ENCODE measurements at places on chromosomes 7 and 10. TPM values are rescaled to one million over a fixed set of nuclear protein-coding genes. Genes with fewer than 3 reads are reported as not detected.
A peak's percentile ranks its signal among the peaks of the same experiment; 100 is the strongest.

- DNase-seq = no peak
Measured at GRCh38 chr7:70659263-70659662, 472.7 kb upstream of the GALNT17 start.

GRCh38 chr7:18063149-18063901 lies 35.7 kb upstream of the PRPS1L1 start:
- no peak for DNase-seq

DNA sequence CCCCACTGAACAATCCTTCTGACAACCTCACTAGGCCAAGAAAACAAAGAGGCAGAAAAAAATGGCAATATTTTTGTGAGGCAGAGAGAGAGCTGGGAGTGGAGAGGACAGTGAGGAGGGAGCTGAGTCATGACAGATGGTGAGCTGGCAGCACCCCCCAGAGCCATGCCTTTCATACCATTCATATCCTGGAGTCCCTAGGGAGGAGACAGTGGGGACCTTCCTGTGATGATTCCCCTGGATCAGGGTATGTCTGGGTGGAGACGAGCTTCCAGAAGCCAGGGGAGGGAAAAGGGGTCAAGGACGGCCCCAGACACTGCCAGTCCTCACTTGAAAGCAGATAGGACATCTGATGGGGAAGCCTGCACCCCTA lies 160.5 kb downstream of the ADAM12 start:
- no peak for DNase-seq

DNA sequence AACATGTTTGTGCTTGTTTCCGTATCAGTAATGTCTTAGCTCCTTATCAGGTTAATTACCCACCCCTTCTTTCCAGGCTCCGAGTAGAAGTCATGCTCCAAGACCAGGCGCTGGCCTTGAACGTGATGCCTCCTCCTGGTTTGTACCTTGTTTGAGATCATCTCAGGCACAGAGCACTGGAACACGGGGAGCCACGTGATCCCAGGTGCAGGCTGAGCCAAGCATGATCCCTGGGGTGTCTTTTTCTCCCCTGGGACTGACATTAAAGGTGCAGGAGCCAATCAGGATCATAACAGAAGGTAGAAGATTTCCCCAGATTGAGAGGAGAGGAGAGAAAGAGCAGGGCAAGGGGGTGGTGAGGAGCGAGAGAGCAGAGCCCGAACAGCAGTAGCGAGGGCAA lies 626.1 kb upstream of the GALNT17 start:
- no peak for DNase-seq

- DNase-seq = no peak
Measured at GRCh38 chr7:1646391-1646790, 23.7 kb upstream of the ELFN1 start.

DNA sequence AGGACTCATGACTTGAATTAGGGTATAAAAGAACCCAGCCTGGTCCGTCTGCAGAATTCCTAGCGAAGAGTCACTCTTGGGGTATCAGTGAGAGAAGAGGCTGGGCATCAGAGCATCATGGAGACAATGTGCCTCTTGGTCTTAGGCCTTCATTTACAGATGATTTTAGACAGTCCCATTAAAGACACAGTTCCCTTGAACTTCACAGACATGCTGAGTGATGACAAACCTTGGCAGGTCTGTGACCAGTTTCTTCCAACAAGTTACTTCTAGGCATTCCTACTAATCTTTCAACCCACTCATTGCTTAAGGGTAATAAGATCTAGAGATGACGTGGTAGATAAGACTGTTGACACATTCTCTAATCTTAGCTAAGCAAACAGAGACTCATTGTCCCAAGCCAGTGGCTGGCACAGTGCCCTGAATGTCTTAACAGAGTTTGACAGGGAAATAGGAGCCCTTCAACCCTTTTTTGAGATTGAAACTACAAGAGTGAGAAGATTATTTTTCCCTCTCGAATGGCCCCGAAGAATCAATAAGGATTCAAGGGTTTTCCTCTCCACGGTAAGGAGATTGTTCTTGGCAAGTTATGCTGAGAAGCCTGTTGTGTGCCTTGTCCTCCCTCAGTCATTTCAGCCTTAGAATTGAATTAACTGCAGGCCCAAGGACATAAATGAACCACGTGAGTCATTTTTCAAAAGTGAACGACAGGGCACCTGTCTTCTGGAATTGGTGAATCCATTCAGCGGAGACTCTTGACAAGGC lies 281.1 kb downstream of the CCDC3 start:
- DNase-seq = peak; percentile 85

- no peak for DNase-seq
Measured at GRCh38 chr7:22561895-22562593, 62.1 kb upstream of the STEAP1B start.

DNA sequence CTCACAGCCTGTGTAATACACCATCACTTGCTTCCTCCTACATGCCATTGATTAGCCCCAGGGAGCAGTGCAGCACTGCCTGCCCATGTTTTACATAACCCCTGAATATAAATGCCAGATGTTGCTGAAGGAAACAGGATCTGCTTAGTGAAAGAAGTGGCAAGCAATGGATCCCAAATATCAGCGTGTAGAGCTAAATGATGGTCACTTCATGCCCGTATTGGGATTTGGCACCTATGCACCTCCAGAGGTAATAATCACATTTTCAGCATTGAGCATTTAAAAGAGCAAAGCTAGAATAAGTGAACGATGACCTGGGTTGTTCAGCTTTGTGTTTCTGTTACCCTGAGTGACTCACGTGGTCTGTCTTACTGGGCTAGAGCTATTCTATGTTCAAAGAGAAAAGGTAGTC lies at the start of gene AKR1C4:
AKR1C4 (plus strand) TSS at position 136 of the 412 bp plus-strand sequence; CDS start at position 167, 31 bp downstream.
- no peak for DNase-seq

GRCh38 chr10:33422471-33423153 lies 88.1 kb upstream of the NRP1 start:
- DNase-seq = no peak

DNA sequence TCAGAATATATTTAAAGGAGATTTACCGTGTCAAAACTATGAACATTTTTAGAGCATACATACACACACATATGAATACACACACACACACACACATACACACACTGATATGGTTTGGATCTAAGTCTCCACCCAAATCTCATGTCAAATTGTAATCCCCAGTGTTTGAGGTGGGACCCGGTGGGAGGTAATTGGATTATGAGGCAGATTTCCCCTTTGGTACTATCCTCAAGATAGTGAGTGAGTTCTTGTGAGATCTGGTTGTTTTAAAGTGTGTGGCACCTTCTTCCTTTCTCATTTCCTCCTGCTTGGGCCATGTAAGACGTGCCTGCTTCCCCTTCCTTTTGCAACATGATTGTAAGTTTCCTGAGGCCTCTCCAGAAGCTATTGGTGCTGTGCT lies 515.0 kb upstream of the ZMIZ1 start:
- DNase-seq = no peak

The OPN4 gene
- total RNA-seq = not detected

The PHKG1 gene
- 0.22 TPM for total RNA-seq

The FRMD4A gene
- 24.4 TPM for total RNA-seq

The CPA2 gene
- total RNA-seq = 0.14 TPM

Data from epithelial cell of proximal tubule (primary cell).